ENCODE measurements at places on chromosomes 13 and 19. TPM values are rescaled to one million over a fixed set of nuclear protein-coding genes. Genes with fewer than 3 reads are reported as not detected.

The PROSER1 gene
- 67.3 TPM for total RNA-seq

DNA sequence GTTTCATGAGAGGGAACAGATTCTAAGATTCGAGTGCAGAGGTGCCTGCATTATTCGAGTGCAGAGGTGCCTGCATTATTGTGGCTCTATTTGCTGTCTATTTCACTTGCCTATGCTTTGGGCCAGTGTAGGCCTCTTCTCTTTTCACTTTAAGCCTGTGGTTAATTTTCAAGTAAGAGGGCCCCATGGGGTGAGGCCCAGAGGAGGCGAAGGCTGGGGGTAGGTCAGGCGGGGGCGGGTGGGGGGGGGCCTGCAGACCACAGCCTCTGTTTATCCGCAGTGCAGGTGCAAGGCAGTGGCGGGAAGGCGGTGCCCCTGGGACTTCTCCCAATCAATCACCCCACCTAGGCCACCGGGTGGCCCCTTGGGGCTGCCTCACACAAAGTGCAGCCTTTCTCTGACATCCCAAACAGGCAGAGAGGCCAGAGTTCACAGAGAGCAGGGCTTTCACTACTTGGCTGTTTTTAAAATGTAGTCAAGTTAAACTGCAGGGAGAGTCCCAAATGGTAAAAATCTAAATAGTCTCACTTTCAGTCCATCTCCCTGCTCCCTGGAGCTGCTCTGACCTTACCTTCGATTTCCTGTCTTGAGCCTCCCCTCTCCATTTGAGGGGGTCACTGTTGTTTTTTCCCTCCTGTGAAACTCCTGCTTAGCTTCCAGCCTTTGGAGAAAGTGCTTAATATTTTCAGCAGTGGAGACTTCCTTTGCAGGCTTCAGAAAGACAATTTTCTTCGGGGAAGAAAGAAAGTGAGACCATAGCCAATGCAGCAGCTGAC lies 249.0 kb downstream of the DLEU7 start:
- no peaks in the 10 kb centered on the region for H3K36me3 ChIP-seq
- peak; percentile 18 for DNase-seq
- peak overlapping the region; percentile 23 for H3K4me3 ChIP-seq
- peak overlapping the region; percentile 83 for H3K27ac ChIP-seq

DNA sequence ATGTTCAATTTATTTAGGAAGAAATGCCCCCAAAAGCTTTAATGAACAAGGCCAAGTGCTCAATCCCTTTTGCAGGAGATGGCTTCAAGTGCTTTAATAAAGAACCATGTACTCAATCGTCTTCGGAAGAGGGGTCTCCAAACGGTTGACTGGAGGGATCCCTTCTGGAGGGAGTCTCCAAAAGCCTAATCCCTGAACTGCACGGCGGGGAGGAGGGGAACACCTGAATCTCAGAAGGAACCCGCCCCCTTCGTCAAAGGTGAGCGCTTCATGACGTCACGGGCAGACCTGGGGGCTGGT lies 505 bp downstream of the PAF1 start:
- peaks cover 20% of the 10 kb centered on the region for H3K36me3 ChIP-seq
- H3K4me3 ChIP-seq: peak overlapping the region; percentile 92
- DNase-seq: no peak

DNA sequence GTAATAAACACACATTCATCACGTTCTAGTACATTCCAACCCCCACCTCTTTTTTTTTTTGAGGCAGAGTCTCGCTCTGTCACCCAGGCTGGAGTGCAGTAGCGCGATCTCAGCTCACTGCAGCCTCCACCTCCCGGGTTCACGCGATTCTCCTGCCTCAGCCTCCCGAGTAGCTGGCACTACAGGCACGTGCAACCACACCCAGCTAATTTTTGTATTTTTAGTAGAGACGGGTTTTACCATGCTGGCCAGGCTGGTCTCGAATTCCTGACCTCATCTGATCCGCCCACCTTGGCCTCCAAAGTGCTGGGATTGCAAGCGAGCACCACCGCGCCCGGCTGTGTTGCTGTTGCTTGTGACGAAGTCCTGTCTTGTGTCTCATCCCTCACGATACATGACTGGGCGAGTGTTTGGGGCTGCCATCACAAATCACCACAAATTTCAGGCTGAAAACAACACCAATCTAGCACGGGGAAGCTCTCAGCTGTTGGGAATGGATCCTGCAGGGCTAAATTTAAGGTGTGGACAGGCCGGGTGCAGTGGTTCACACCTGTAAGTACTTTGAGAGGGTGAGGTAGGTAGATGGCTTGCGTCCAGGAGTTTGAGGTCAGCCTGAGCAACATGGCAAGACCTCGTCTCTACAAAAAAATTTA lies 15.7 kb downstream of the MOB3A start:
- no peak for DNase-seq
- no peak overlapping the region for H3K4me3 ChIP-seq
- H3K36me3 ChIP-seq: no peaks in the 10 kb centered on the region
- H3K4me1 ChIP-seq: peaks cover 5% of the 10 kb centered on the region
- no peaks in the 10 kb centered on the region for H3K27me3 ChIP-seq

- no peaks in the 10 kb centered on the region for H3K27me3 ChIP-seq
- H3K27ac ChIP-seq: no peak overlapping the region
- DNase-seq: no peak
These were observed 186.8 kb downstream of the PRR20E start for GRCh38 chr13:57353831-57354230.

Data from neural crest cell (in vitro differentiated cells).